ENCODE measurements at places on chromosomes 11 and 22.

GRCh38 chr11:78742430-78742829 is 167.8 kb upstream of the NARS2 start:
- DNase-seq = no peak

- no peak for DNase-seq
Measured at GRCh38 chr22:21591695-21592094, 24.2 kb downstream of the UBE2L3 start.

- no peak for DNase-seq
Measured at GRCh38 chr11:70859180-70859579, 393.2 kb downstream of the SHANK2 start.

GRCh38 chr11:69172674-69173073 is 16.9 kb downstream of the SMIM38 start:
- peak; percentile 42 for DNase-seq

All from choroid plexus epithelial cell (primary cell).